Activated T-cell treated with anti-CD3 and anti-CD28 coated beads for 1 hour (primary cell): ENCODE measurements at places on chromosomes 16 and 17.

DNA sequence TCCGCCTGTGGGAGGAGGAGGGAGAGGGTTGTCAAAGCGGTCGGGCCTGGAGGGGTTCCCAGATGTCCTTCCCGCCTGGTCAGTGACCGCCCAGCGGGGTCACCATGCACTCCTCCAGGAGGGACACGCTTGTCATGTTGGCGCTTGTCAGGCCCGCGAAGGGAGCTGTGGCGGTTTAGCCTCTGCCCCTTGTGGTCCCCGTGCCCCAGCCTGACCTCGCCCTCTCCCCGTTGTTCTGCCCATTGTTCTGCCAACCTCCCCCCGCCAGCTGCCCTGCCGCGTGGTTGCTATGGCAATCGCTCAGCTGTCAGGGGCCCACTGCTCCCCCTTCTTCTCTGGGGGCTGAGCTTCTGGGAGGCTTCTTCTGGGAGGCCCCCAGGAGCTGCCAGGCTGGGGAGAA lies 146.4 kb upstream of the CIBAR2 start:
- no peak for DNase-seq

GRCh38 chr16:57999971-58000705 lies at the start of gene ZNF319:
ZNF319 (minus strand) TSS chr16:58000672; CDS start chr16:57998265, 2,407 bp downstream.
- DNase-seq = no peak

DNA sequence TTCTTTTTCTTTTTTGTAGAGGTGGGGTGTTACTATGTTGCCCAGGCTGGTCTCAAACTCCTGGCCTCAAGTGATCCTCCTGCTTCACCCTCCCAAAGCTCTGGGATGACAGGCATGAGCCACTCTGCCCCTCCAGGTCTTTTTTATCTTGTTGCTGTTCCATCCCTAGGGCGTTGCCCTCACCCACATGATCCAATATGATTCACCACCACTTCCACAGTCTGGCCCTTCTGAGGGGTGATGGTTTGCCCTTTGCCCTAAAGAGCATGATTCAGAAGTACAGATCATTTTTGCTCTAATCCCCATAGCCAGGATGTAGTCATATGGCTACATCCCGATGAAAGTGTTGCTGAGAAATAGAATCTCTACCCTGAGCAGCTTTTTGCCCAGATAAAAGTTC lies 18.8 kb downstream of the STX4 start:
- no peak for DNase-seq

GRCh38 chr17:44267818-44268490 lies at the start of gene SLC4A1:
SLC4A1 (minus strand) TSS chr17:44268135; CDS start chr17:44262866, 5,269 bp downstream.
- DNase-seq = no peak

GRCh38 chr16:15765880-15766279 lies 90.9 kb downstream of the MYH11 start:
- no peak for DNase-seq

GRCh38 chr17:30780343-30780742 lies 44.1 kb downstream of the CRLF3 start:
- no peak for DNase-seq

GRCh38 chr17:66098040-66098439 lies 93.9 kb downstream of the CEP112 start:
- DNase-seq = no peak

DNA sequence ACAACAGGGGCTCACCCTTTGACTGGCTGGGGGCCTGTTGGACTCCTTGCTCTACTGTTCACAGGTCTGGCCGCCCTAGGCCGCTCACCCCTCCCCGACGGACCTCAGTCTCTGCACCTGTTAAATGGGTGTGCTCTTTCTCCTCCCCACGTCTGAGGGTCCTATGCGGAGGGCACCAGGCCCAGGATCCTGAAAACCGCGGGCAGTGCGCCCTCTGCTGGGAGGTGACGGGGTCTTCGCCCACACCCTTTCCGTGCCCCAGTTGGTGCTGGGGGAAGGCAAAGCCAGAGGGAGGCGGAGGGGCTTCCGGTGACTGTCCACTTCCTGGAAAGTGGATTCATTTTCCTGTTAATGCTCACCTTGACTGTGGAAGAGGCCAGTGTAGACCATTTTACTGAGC lies 1010.9 kb downstream of the KCNJ18 start:
- no peak for DNase-seq

- no peak for DNase-seq
Measured at GRCh38 chr17:64410750-64411490, 20.3 kb upstream of the PECAM1 start.

DNA sequence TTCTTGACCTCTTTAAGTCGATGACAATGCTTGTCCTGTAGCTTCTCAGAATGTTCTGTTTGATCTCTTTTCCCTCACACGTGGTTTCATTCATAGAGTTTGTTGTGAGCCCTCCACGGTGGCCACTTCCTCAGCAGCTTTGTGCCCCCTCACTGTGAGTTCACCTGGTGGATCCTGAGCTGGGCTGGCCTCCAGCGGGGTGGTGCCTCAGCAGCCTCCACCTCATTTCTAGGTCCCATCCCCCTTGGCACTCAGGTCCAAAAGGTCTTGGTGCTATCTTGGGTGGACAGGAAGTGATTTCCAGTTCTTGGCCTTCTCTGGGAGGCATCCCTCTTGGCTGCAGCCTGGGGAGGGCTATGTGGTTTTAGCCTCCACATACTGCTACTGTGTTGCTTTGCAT lies 203.2 kb upstream of the WSCD1 start:
- DNase-seq = no peak

DNA sequence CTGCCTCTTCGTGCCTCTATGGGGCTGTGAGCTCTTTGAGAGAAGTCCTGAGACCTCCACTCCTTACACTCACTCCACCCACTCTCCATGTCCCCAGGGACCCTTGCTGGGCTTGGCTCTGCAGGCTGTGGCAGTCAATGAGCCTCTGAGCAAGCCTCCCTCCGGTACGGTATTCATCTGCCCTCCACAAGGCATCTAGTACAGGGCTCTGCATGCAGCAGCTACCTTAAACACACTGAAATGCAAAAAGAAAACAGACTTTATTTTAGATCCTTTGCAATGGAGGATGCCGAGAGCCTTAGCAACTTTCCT lies 38.9 kb upstream of the SMPD3 start:
- no peak for DNase-seq

DNA sequence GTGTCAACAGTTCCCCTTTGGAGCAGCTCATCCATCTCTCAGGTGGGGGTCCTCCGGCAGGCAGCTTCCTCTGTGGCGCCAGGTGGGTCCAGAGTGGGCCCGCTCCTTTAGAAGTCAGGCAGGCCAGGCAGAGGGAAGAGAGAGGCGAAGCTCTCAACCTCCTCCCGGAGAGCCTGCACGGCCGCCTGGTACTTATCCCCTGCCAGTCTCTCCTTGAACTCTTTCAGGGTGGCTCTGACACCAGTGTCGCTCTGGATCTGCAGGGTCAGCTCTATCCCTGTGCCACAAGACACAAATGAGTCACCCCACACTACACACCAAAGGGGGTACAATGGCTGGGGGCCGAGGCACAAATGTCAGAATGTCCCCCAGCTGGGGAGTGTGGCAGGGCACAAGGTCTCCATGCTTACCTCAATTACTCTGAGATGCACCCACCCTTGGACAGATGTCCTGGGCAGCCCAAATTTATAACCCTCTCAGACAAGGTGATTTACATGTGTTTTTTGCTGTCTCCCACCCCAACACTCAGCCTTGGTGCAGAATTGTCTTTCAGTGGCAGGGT lies 13.6 kb downstream of the SMCR8 start:
- DNase-seq = no peak

DNA sequence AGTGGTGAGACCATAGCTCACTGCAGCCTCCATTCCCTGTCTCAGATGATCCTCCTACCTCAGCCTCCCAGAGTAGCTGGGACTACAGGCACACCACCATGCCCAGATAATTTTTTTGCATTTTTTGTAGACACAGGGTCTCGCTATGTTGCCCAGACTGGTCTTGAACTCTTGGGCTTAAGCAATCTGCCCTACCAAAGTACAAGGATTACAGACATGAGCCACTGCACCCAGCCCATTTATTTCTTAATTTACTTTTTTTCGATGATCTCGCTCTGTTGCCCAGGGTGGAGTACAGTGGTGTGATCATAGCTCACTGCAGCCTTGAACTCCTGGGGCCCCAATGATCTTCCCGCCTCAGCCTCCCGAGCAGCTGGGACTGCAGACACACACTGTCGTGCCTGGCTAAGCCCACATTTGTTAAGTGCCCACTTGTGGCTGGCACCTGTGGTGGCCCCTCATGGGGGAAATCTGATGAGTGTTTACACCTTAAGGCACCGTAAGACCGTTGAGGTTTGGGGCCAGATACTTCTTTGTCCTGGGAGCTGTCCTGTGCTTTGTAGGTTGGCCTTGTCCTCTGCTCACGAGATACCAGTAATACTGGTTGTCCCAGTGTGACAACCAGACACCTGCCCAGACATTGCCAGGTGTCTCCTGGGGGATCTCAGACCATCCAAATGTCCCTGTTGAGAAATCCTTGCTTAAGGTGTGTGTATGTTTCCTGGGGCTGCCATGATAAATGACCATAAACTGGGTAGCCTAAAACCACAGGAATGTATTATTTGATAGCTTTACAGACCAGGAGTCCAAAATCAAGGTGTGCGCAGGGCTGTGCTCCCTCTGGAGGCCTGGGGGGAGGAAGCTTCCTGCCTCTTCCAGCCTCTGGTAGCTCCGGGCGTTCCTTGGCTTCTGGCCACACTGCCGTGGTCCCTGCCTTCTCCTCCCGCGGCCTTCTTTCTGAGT lies 141.4 kb upstream of the GSE1 start:
- no peak for DNase-seq

- no peak for DNase-seq
Measured at GRCh38 chr16:69538808-69539207, 27.0 kb upstream of the NFAT5 start.
